ENCODE measurements at places on chromosomes 2 and 18.

GRCh38 chr2:240520130-240520973 is 37.4 kb downstream of the ANKMY1 start:
- no peak for DNase-seq

GRCh38 chr2:98155716-98156115 is 68.7 kb downstream of the VWA3B start:
- no peak for DNase-seq

DNA sequence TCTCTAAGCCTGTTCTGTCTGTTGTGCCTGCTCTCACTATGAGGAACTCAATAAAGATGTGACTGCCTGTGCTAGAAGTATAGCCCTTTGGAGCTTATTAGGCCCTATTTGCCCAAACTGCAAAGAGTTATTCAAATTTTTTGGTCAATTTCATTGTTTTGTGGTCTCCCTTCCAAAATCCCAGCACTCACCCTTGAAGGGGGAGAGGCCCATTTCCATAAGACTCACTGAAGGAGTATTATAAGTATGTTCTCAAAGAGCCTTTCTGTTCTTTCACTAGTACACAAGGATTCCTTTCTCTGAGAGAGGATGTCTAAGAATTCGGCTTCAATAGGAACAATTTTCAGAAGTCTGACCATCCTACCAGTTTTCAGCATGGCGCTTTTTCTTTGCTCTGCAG is 641.9 kb upstream of the REG3G start:
- DNase-seq, result no peak

DNA sequence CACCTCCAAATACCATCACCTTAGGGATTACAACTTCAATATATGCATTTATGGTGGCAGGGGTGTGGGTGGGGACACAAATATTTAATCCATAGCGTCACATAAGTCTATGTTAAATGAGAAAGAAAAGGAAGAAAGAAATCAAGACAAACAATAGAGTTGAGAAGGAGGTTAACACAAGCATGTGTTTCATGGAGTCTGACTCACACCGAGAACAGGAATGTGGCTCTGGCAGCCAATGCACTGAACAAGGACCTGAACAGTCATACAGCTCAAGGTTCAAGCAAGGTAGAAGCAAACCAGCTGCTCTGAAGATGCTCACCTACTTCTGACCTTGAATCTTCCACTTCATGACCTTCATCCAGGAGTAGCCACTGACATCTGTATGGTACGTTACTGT is 36.2 kb upstream of the LPIN1 start:
- peak; percentile 76 for DNase-seq

GRCh38 chr18:32920796-32921787 is 148.3 kb upstream of the KLHL14 start:
- peak; percentile 60 for DNase-seq

All from ELR (cell line).